ENCODE measurements at places on chromosomes 5 and 9.
A peak's percentile ranks its signal among the peaks of the same experiment; 100 is the strongest.

- no peak for DNase-seq
These were observed 16.7 kb downstream of the TCF7 start for GRCh38 chr5:134131165-134131564.

DNA sequence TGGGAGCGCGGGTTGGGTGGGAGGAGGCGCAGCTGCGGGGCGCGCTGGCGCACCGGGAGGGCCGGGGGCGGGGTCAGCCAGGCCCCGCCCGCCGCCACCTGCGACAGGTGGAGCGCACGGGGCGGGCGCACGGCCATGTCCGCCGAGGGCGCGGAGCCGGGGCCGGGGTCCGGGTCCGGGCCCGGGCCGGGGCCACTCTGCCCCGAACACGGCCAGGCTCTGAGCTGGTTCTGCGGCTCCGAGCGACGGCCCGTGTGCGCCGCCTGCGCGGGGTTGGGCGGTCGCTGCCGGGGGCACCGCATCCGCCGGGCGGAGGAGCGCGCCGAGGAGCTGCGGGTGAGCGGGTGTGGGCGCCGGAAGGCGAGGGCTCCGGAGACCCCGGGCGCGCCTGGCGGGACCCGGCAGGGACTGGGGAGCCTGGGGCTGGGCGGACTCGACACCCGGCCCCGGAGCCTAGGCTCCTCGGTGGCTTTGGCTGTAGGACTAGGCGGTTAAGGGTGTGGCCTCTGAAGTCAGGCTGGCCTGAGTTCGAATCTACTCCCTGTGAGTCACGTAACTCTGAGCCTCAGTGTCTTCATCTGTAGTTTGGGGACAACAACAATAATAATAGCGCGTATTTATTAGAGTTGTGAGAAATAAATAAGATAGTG is at the start of gene BSPRY:
TSS of gene BSPRY (plus strand) at position 97 of the 650 bp plus-strand sequence. CDS start at position 136, 39 bp downstream.
- peak; percentile 53 for DNase-seq

GRCh38 chr5:74334762-74335384 is 305.7 kb downstream of the ENC1 start:
- DNase-seq, result no peak

GRCh38 chr5:107779437-107779836 is 108.7 kb upstream of the EFNA5 start:
- DNase-seq, result no peak

Data from kidney tubule cell (primary cell).